CD4-positive, alpha-beta T cell treated with Interleukin-12 subunit alpha and Interleukin-12 subunit beta, for 1 hour (primary cell): ENCODE measurements at places on chromosomes 5 and 9.

GRCh38 chr5:99037668-99038067 lies 108.9 kb upstream of the CHD1 start:
- peak; percentile 74 for DNase-seq

DNA sequence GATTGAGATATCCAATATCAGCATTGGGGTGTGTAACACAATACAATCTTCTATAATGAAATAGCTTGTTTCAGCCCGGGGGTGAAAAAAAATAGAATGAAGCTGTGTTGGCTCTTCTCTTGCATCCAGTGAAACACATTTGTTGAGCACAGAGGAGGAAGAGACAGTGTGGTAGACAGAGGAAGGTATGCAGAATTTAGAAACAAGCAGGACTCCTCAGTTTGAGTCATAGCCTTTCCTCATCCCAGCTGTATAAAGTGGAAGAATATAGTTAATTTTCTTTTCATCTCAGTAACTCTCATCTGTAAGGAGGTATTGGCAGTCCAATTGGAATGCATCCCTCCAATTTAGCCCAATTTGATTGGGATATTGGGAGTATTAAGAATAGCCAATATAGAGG lies 302.2 kb upstream of the VLDLR start:
- no peak for DNase-seq

DNA sequence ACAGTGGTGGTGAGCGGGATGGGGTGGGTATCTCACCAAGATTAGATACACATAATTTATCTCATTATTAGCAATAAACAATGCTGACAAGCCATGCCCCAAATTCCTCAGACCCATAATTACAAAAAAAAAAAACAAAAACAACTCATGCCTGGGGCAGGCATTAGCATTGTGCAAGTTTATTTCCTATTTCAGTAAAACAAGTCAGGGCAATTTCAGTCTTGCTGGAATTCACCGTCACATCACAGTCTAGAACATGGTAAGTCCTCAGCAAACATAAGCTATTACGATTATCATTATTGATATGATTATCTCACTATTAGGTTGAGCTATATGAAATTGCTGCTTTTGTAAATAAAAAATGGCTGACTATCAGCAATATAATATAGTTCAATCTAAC lies 57.5 kb upstream of the GNAQ start:
- DNase-seq = no peak

- no peak for DNase-seq
These were observed 336.8 kb downstream of the KDM4C start for GRCh38 chr9:7094576-7094975.

DNA sequence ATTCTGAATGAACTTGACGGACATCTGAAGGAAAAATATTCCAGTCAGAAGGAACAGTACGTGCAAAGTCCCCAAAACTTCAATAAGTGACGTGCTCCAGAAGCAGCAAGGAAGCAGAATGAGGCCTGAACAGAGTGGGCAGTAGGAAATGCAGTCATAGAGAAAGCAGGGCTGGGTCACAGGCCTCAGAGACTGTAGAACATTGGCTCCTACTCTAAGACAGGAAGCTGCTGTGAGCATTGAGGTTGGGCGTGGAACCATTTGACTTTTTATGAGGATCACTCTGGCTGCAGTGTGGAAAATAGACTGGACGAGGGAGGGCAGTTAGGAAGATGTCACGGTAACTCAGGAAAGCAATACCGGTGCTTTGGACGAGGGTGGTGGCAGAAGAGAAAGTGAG lies 64.0 kb downstream of the DOCK8 start:
- peak; percentile 67 for DNase-seq

DNA sequence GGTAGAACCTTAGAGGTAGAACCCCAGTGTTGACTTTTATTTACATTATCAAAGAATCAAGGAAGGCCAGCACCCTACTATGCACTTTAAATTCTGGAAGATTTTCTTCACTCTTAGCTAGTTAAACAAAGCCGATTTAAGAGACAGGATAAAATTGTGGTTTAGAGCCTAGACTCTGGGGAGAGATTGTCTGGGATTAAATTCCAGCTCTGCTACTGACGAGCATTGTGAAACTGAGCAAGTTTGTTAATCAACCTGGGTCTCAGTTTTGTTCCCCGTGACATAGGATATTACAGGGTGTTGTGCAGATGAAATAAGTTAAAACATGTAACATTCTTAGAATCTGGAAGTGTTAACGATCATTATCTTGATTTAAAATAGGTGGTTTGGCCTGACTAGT lies 83.5 kb downstream of the FEM1C start:
- DNase-seq = no peak

GRCh38 chr9:120608421-120608820 lies 28.5 kb upstream of the CDK5RAP2 start:
- DNase-seq = no peak

- peak; percentile 22 for DNase-seq
These were observed 61.7 kb downstream of the SLC38A9 start for GRCh38 chr5:55650386-55650785.

DNA sequence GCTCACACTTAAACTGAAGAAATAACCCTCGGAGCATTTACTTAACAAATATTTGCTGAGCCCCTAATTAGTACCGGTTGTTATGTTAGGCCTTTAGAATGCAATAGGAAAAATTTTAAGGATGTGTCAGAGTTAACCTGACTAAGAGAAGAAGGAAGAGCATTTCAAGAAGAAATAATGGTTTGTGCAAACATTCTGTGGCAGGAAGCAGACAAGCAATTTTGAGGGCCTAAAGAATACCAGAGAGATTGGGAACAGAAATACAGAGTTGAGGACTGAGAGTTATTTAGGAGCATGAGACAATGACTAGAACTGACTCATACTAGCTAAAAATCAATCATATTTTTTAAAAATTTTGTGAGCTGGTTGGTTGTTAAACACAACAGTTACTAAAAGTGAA lies 218.8 kb downstream of the PRR16 start:
- no peak for DNase-seq

- DNase-seq = no peak
These were observed 121.1 kb downstream of the BOD1 start for GRCh38 chr5:173495225-173495904.

- no peak for DNase-seq
These were observed 19.1 kb downstream of the FSD1L start for GRCh38 chr9:105466898-105467455.

DNA sequence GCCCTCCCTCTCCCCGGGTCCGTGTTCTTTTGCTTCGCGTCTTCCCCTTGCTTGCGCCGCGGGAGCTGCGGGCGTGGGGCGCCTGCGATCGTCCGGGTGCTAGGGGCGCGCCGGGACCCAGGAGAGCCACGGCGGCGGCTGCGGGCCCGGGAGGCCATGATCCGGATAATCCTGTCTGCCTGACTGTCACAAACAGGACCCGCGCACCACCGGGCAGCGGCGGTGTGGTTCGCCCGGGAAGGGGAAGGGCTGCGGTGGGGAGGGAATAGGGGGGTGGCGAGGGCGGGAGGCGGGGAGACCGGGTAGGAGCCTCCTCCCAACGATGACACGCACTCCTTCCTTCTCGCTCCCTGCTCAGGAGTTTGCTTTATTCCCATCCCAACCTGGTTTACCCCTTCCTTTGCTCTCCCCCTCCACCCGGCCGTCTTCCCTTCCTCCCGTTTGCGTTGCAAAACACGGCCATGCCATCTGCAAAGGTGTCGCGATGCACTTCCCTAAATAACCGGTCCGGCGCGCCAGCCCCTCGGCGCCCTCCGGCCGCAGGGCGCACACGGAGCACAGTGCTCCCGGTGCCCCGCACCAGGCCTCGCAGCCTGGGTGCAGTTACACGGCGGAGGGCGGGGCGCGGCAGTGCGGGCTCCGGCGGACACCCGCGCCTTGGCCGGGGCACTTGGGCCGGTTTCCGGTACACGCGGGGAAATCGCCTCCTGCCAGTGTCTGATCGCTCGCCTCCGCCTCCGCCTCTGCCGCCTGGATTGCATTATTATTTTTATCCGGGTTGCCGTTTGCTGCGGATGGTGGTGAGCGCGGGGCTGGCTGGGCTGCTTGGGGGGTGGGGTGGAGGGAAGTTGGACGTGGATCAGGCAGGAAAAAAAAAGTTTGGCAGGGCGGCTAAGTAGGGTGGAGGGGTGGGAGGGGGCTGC lies 1.5 kb downstream of the SMARCA2 start:
- peak; percentile 66 for DNase-seq

- DNase-seq = no peak
These were observed 286.5 kb upstream of the SEMA6A start for GRCh38 chr5:116861097-116861496.

GRCh38 chr5:78112931-78113330 lies 181.6 kb downstream of the AP3B1 start:
- DNase-seq = no peak

- DNase-seq = no peak
These were observed 293.0 kb upstream of the DAP start for GRCh38 chr5:11054014-11054413.

GRCh38 chr9:131149688-131150053 lies 24.3 kb downstream of the NUP214 start:
- no peak for DNase-seq

GRCh38 chr9:82332018-82332773 lies 343.6 kb downstream of the SPATA31D1 start:
- DNase-seq = no peak

DNA sequence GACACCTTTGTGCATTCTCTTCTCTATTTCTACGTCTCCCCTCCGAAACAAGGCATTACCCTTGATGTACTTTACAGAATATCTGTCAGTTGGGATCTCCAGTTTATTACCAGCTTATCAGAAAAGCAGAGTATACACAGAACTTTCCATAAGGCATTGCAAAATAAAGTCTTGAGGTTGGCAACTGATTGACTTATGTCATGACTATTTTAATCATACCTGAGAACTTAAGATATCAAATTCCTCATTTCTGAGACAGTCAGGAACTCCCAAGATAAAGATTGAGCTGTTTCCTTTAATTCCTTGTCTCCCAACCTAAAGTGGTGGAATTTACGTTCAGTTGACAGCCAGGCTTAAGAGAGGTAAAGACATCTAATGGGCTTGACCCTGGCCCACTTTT lies 110.9 kb downstream of the MEF2C start:
- DNase-seq = no peak

GRCh38 chr9:114011313-114011712 lies 66.8 kb downstream of the AMBP start:
- DNase-seq = no peak

DNA sequence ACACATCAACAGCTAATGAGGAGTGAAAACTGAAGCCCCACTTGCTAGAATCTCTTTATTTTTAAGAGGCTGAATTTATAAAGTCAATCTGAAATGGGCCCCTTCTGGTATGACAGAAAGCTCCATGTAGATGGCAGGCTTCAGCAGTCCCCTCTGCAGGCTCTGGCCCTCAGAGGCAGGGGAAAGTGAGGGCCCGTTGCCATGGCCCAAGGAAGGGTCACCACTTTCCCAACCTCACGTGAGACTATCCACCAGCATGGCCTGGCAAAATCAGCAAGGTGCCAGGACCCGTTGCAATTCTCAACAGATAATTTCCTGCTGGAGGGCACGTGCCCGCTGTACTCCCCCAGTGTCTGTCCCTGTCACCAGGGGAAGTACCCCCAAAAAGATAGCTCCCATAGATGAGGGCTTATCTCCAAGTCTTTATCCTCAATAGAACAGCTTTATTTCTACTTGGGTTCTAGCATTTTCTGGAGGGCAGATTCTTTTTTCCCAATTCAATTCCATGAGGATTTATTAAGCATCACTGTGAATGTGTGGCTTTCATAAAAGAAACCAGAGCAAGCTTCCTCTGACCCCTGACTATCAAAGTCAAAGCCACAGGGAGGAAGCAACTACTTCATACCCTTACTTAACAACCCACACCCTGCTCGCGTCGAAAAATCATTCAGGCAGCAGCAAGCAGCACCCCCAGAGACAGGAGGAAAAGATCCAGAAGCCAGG lies 85.4 kb upstream of the FSTL4 start:
- DNase-seq = no peak

- no peak for DNase-seq
These were observed 45.7 kb upstream of the ORM1 start for GRCh38 chr9:114276908-114277821.

DNA sequence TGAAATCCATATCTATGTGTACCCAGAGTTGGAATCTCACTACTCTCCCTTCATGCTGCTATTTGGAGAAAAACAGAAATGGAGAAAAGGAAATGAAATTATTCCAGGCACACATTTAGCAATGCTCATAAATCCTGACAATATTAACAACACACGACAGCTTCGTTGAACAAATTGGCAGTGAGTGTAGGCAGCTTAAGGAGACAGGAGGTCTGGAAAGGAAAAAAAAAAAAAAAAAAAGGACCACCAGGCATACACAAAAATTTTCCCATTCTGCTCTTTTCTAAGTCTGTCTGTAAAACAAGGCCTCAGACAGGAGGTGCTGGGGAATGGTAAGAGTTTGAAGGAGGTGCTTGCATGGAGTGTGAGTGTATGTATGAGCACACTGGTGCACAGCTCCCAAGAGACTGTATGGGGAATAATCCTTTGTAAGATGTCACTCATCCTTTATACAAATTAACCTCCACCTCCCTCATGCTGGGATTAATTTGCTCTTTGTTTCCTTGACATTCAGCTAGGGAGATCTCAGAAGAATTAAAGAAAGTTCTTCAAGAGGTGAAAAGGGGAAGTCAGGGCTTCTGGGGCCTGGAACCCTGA lies 78.9 kb downstream of the ASTN2 start:
- no peak for DNase-seq

DNA sequence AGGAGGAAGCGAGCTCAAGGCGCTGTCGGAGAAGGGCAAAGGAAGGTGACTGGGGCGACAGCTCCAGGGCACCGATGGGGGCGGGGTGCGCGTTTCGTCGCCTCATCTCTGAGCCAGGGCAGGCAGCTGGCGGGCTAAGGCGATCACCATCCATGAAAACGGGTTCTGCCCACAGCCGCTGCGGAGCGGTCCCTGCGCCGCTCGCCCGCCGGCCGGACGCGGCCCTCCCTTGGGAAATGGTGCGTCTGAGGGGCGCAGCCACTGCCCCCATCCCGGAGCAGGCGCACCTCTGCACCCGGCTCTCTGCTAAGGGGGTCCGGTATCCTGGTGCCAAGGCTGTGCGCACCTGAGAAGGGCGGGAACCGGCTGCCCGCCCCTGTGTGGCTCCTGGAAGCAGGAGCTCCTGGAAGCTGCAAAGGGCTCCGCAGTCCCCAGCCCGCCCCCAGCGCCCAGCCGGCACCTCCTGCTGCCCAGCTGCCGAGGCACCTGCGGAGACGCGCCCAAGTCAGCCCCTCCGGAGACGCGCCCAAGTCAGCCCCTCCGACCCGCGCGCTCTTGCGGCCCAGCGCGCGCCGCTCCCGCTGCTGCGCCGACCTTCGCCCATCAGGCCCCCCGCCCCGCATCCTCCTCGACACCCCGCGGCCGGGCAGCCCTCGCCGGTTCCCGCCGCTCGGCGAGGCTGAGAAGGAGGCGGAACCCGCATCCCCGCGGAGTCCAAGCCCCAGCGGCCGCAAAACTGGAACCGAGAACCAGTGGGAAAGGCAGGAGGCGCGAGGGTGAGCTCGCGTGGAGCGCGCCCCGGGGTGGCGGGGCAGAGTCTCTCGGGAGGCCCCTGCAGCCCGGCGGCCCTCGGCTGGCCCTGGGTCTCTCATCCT lies 757 bp downstream of the ANKRD34B start:
- no peak for DNase-seq

GRCh38 chr9:111902391-111903139 lies 6.0 kb downstream of the UGCG start:
- no peak for DNase-seq

GRCh38 chr9:78680196-78680595 lies 383.3 kb downstream of the PSAT1 start:
- no peak for DNase-seq

GRCh38 chr5:135930949-135931295 lies 23.9 kb downstream of the LECT2 start:
- no peak for DNase-seq
